ENCODE measurements at places on chromosomes 16 and 17. TPM values are rescaled to one million over a fixed set of nuclear protein-coding genes. Genes with fewer than 3 reads are reported as not detected.
A peak's percentile ranks its signal among the peaks of the same experiment; 100 is the strongest.

Gene TAF15
- polyA plus RNA-seq: 101 TPM

Gene ARHGAP44
- 2.2 TPM for polyA plus RNA-seq

Gene CETP
- not detected for polyA plus RNA-seq

Gene CIITA
- polyA plus RNA-seq: 0.05 TPM

Gene FAM117A
- polyA plus RNA-seq: 4.7 TPM

DNA sequence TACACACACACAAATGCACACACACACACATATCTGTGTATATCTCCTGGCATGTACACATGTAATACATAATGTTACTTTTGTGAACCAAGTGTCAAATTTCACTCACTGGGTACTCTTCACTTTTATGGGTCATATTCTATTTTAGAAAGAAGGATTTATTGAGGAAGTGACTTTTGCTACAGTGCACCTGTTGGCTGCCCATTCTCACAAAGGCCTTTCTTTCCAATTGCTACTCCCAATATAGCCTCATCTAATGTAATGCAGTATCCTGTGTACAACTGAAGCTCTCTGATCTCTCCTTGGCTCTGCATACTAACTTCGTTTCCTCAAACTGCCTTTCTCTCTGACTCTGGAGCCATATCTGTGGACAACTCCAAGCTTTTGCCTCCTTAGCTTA lies 107.5 kb downstream of the ABCA8 start:
- no peaks in the 10 kb centered on the region for H3K27me3 ChIP-seq
- H3K4me1 ChIP-seq: no peaks in the 10 kb centered on the region
- no peak for DNase-seq
- no peak overlapping the region for H3K27ac ChIP-seq
- no peaks in the 10 kb centered on the region for H3K36me3 ChIP-seq
- no peak overlapping the region for H3K4me3 ChIP-seq

DNA sequence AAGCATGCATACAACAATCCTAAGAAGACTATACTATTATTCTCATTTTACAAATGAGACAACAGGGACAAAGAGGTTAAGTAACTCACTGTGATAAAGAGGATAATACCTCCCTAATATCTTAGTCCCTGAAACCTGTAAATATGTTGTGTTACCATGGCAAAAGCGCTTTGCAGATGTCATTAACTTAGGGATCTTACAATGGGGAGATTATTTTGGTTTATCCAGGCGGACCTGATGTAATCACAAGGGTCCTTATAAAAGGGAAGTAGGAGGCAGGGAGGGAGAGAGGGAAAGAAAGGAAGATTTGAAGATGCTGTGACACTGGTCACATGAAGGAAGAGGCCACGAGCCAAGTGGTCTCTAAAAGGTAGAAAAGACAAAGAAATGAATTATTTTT lies 164.7 kb downstream of the CNTNAP4 start:
- H3K27ac ChIP-seq: no peak overlapping the region
- H3K27me3 ChIP-seq: no peaks in the 10 kb centered on the region
- no peak for DNase-seq
- no peaks in the 10 kb centered on the region for H3K4me1 ChIP-seq

DNA sequence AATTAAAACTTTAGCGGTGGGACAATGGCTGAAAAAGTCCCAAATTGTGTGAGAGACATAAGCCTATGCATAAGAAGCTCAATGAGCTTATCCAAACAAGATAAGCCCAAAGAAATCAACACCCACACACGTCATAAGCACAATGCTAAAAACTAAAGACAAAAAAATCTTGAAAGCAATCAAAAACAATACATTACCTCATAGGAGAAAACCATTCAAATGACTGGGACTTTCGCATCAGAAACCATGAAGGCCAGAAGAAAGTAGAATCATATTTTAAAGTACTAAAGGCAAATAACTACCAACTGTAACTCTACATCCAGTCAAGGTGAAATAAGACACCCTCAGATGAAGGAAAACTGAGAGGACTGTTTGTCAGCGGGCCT lies 50.2 kb downstream of the ZCCHC14 start:
- H3K27me3 ChIP-seq: no peaks in the 10 kb centered on the region
- H3K36me3 ChIP-seq: no peaks in the 10 kb centered on the region
- no peaks in the 10 kb centered on the region for H3K4me1 ChIP-seq
- DNase-seq: no peak

- no peak for DNase-seq
- no peak overlapping the region for H3K27ac ChIP-seq
- H3K27me3 ChIP-seq: no peaks in the 10 kb centered on the region
- H3K4me1 ChIP-seq: no peaks in the 10 kb centered on the region
- no peak overlapping the region for H3K4me3 ChIP-seq
- peaks cover 11% of the 10 kb centered on the region for H3K36me3 ChIP-seq
Observed at GRCh38 chr17:82917699-82918345, 78.0 kb upstream of the ZNF750 start.

- H3K36me3 ChIP-seq: no peaks in the 10 kb centered on the region
- no peak overlapping the region for H3K4me3 ChIP-seq
- H3K27ac ChIP-seq: peak overlapping the region; percentile 87
- no peaks in the 10 kb centered on the region for H3K27me3 ChIP-seq
- peaks cover 30% of the 10 kb centered on the region for H3K4me1 ChIP-seq
Observed at GRCh38 chr17:71976011-71976649, 144.7 kb upstream of the SOX9 start.

DNA sequence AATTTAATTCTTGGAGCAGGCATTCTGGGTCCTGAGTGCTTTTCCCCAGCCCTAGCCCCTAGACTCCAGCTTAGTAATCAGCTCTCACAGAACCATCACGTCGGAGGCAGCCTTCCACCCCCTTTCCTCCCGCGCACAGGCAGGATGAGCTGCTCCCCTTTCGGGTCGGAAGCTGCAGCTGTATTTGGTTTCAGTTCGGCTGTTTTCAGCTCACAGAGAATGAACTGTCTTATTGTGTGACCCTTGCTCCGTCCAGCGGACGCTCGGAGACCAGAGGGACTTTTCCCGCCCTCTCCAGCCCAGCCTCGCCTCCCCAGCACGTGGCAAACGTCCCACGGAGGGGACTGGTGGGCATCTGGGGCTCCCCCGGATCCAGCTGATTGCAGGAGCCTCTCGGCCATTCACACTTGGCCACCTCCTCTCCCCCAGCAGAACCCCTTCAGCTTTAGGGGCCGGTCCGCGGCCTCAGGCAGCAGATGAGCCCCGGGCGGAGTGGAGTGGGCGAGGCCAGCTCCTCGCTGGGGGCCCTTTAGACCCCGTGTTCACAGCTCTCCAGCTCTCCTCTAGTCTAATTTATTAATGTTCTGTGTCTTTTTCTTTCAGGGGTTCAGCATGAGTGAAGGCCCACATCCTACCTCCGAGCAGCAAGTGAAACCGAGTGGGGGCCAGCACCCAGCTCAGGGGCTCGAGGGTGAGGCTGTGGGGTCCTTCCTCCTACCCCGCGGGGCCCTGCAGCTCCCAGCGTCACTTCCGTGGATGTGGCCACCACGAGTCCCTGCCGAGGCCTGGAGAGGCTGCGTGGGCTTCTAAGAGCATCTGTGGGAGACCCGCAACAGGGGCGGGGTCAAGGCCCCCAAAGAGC lies 863 bp upstream of the UTS2R start:
- peaks cover 60% of the 10 kb centered on the region for H3K27me3 ChIP-seq
- H3K27ac ChIP-seq: no peak overlapping the region
- peaks cover 3% of the 10 kb centered on the region for H3K4me1 ChIP-seq
- peak overlapping the region; percentile 25 for H3K4me3 ChIP-seq
- DNase-seq: no peak

DNA sequence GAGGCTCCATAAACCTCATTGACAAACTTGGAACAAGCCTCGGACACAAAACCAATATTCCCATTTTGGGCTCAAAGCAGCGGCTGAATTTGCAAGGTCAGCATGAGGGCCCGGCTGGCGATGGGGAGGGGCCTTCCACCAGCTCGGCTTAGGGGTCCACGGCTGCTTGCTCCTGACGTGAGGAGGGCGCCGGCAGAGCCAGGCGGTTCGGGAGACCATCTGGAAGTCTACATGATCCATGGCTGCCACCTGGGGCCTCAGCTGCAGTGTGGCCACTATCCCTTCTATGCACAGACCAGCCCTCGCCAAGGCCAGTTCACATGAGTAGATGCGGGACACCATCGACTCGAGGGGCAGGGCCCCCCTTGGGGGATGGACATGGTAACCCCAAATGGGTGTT lies 39.1 kb downstream of the NDEL1 start:
- H3K27me3 ChIP-seq: no peaks in the 10 kb centered on the region
- no peak overlapping the region for H3K27ac ChIP-seq
- H3K4me3 ChIP-seq: no peak overlapping the region
- DNase-seq: no peak
- H3K36me3 ChIP-seq: peaks cover 49% of the 10 kb centered on the region
- peaks cover 4% of the 10 kb centered on the region for H3K4me1 ChIP-seq

- no peak overlapping the region for H3K27ac ChIP-seq
- DNase-seq: no peak
- no peaks in the 10 kb centered on the region for H3K36me3 ChIP-seq
- H3K4me1 ChIP-seq: peaks cover 34% of the 10 kb centered on the region
- no peaks in the 10 kb centered on the region for H3K27me3 ChIP-seq
- no peak overlapping the region for H3K4me3 ChIP-seq
Observed at GRCh38 chr16:69190046-69190588, 3.2 kb downstream of the SNTB2 start.

Data from keratinocyte (primary cell).